Stimulated activated CD8-positive, alpha-beta memory T cell treated with anti-CD3 and anti-CD28 coated beads, Interleukin-4, amount 100 ng/mL, for 24 hours (primary cell): ENCODE measurements at places on chromosomes 16 and 17.

DNA sequence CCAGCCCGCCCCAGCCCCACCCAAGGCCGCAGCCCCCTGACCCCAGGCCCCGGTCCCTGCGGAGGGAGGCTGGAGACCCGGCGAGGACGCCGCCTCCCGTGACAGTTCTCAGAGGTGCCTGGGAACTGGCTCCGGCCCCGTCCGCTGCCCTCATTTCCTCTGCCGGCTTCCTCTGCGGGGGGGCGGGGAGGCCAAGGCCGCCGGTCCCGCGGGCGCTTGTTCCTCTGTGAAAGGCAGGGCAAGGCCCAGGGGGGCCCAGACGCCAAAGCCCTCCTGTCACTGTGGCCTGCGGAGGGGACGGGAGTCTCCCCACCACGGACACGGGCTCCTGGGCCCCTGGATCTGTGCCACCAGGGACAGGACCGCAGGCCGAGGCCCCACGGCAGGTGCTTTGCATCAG is 5.0 kb upstream of the PVALEF start:
- no peak for DNase-seq

DNA sequence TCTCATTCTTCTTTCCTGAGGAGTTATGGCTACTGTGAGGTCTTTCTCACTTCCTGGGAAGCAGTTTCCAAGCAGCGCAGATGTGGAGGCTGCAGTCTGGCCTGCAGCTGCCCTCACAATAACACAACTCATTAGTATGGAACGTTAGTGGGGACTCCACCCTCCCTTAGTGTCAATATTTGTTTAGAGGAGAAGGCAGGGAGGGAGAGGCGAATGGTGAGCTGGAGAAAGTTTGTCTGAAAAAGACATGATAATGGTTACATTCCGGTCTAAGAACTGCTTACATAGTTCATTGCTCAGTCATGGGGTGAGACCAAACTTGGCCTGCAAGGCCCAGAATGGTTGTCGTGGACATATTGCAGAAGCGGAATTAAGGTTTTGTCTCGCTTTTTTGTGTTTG is 170.2 kb downstream of the HS3ST3B1 start:
- DNase-seq, result no peak

- DNase-seq, result no peak
Measured at GRCh38 chr17:50922721-50923405, 56.7 kb upstream of the TOB1 start.

- DNase-seq, result no peak
Measured at GRCh38 chr17:145671-146541, 8.5 kb downstream of the SCGB1C2 start.

GRCh38 chr16:27179500-27180072 is 23.7 kb upstream of the KDM8 start:
- peak; percentile 74 for DNase-seq

GRCh38 chr16:57825298-57826044 is 23.2 kb upstream of the KIFC3 start:
- DNase-seq, result no peak

DNA sequence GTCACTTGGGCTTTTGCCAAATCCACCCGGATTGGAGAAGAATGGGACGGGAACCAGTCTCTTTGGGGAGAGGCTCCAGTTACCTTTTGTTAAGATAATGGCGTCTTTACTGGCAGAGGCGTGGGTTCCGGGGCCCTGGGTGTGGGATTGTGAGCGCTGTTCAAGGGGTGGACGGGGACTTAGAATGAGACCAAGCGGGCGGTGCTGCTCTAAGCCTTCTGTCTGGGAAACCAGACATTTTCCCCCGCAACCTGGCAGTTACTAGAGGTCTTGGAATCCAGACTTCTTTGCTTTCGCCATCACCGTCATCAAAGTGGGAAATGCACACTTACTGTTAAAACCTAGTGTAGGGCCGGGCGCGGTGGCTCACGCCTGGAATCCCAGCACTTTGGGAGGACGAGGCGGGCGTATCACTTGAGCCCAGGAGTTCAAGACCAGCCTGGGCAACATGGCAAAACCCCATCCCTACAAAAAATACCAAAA is 706 bp downstream of the TEN1 start:
- DNase-seq, result no peak

DNA sequence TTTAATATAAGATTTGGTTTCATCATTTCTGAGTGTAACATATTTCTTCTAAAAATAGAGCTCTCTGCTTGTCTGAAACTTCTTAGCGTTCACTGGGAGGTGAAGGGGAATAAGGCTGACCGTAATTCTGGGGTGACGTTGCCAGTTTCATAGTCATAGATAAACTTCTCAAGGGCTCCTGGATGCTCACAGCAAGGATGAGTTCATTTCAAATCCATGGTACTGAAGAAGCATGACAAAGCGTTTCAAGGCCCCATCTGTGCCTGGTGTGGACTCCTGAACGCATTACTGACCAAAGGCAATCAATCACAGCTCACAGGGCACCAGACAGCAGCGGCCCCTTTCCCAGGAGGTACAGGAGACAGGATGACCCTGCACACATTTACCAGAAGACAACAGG is 12.0 kb upstream of the EVPL start:
- no peak for DNase-seq

DNA sequence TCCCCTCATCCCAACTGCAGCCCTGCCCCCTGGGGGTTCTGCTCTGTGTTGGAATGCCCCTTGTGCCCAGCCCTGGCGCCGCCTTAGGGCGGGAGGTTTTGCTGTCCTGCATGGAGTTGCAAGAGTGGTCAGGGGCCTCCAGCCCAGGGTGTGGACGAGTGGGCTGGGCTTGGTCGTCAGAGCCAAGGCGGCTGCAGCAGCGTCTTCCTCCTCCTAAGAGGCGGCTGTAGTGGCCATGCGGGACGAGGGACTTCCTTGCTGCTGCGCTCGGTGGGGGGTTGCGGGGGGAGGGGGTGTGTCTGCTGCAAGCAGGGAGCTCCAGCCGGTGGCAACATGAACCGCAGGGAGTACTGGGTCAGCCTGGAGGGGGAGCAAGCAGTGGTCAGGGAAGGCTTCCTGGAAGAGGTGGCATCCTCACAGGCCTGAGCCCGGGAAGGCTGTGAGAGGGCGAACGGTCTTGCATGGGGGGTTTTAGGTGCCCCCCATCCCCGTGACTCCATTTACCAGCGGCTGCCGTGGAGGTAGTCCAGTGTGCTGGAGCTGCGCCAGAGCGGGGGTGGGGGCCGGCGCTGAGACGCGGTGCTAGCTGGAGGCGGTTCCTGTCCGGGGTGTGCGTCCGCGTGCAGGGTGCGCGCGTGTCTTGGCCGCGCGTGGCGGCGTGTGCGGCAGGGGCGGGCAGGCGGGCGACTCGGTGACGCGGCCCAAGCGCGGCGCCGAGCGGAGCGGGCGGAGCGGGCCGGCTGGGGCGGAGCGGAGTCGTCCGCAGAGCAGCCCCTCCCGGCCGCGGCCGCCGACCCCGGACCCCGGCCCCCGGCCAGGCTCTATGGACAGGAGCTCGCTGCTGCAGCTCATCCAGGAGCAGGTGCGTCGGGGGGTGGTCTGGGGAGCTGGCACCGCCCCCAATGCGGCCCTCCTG is at the start of gene RHBDL1:
TSS of gene RHBDL1 (plus strand) at position 704 of the 916 bp plus-strand sequence. CDS start at position 824, 120 bp downstream.
- no peak for DNase-seq
